GM03348 (cell line): ENCODE measurements at places on chromosomes 3 and 15.
A peak's percentile ranks its signal among the peaks of the same experiment; 100 is the strongest.

GRCh38 chr3:12982619-12983101 lies 90.6 kb downstream of the IQSEC1 start:
- DNase-seq = no peak

DNA sequence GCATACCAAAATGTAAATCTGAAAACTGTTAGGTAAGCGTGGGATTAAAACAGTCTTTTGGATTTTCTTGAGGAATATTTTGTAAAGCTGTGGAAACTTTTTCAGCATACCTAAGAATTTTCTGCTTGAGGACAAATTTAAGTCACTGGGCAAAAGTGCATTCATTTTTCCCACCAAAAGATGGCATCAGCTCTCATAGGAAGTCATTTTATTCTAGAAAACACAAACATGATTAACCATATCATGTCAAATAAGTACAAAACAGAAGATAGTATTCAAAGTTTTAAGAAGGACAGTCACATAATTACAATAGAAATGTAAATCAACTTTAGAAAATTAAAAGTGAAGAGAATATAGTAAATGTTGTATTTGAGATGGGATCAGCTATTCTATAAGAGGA lies 63.5 kb downstream of the SLC49A4 start:
- peak; percentile 19 for DNase-seq

DNA sequence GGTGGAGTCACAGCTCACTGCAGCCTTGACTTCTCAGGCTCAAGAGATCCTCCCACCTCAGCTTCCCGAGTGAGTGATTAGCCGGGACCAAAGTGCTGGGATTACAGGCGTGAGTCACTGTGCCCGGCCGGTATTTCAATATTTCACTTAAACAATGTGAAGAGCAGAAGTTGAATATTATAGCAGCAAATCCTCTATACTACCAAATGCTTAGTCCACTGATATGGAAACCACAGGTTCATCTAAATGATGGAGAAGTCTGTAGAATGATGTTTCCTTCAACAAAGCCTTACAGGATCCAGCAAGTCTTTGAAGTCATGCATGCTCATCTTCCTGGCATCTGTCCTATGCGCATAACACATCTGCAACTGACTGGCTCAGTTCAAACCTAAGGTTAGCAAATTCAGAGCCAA lies 20.3 kb upstream of the UACA start:
- DNase-seq = peak; percentile 20

DNA sequence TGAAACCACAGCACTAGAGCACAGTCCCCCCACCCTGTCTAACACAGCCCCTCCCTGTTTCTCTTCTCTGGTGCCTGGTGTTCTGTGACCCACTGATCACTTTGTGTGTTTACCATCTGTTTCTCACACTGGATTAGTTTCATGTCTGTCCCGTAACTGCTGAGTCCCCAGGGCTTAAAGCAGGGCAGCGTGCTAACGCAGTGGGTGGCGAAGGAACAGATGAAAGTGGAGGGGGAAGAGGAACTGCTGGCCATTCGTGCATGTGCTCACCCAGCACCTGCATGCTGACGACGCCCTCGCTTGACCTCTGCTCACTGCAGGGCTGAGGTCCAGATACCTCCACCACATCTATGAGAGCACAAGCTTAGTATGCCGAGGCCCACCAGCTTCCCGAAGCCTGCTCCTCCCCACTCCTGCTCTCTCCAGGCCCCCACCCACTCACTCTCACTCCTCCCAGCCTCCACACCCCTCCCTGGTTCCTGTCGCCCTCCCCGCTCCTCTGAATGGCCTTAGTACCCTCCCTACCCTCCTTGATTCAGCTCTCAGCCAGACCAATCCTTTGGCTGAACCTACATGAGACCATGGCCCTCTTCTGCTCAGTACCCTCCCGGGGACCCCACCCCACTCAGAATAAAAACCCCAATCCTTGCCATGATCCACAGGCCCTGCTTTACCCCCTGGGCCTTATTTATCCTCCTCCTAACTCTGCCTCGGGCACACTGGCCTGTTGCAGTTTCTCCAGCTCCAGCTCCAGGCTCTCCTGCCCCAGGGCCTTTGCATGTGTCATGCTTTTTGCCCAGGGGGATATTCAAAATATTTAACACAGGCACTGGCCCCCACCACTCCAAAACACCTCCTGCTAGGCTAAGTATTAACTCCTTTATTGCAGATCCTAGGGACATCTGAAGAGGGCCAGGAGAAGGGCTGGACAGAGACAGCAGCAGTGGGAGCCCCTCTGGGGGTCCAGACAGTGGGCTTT lies 15.1 kb upstream of the IQSEC1 start:
- DNase-seq = no peak

GRCh38 chr15:39552556-39552955 lies 28.3 kb upstream of the THBS1 start:
- DNase-seq = no peak

GRCh38 chr3:70006089-70006488 lies 6.6 kb downstream of the SAMMSON start:
- DNase-seq = no peak

DNA sequence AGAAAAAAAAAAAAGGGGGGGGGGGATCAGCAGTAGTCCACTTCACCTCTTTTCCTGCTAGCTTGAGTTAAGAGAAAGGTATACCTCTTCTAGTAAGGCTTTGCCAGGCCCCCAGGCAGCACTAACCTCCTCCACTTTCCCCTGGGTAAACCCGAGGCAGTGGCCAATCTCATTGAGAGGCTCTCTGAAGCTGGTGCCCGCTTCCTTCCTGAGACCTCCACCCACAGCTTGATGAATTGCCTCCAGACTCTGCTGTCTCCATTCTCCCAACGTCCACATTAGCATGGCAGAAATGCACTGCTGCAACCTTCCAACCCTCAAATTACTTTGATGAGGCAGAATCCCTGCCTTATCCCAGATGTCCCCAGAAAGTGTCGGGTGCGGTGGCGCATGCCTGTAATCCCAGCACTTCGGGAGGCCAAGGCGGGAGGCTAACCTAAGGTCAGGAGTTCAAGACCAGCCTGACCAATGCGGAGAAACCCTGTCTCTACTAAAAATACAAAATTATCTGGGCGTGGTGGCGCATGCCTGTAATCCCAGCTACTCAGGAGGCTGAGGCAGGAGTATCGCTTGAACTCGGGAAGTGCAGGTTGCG lies 15.3 kb downstream of the RLBP1 start:
- DNase-seq = no peak

GRCh38 chr15:91222052-91222451 lies 122.0 kb downstream of the SV2B start:
- DNase-seq = no peak

DNA sequence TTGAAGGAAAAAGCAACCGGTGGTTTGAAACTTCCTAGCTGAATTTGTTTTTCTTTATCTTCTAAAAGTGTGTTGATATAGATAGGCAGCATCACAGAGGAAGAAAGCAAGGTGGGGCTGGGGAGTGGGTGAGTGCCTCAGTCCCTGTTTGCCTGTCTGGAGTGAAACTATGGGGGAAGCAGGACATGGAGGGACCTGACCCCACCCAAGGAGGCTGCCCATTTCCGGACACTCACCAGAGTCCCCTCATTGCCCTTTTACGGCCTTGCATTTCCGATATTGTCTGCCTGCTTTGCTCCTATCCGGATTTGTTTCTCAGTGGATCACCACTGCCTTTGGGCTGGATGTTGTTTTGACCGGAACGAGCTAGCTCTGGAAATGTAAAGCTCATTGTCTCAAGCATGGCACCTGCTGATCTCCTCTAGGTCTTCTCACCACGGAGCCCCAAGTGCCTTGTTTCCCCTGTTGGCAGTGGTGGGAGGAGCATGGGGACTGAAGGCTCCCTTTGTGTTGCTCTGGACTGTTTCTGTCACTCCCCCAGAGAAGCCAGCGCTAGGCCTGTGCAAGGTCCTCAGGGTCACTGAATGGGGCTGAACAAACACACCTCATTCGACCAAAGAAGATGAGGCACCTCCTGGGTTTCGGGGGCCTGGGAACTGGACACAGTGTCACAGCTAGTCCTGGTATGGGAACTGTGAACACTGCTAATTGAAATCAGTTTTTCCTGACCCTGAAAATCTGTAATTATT lies 7.0 kb downstream of the CLDN11 start:
- no peak for DNase-seq

- DNase-seq = no peak
These were observed 64.3 kb downstream of the CASR start for GRCh38 chr3:122247825-122248185.

- no peak for DNase-seq
These were observed 157.2 kb downstream of the DCLK3 start for GRCh38 chr3:36606871-36607765.

DNA sequence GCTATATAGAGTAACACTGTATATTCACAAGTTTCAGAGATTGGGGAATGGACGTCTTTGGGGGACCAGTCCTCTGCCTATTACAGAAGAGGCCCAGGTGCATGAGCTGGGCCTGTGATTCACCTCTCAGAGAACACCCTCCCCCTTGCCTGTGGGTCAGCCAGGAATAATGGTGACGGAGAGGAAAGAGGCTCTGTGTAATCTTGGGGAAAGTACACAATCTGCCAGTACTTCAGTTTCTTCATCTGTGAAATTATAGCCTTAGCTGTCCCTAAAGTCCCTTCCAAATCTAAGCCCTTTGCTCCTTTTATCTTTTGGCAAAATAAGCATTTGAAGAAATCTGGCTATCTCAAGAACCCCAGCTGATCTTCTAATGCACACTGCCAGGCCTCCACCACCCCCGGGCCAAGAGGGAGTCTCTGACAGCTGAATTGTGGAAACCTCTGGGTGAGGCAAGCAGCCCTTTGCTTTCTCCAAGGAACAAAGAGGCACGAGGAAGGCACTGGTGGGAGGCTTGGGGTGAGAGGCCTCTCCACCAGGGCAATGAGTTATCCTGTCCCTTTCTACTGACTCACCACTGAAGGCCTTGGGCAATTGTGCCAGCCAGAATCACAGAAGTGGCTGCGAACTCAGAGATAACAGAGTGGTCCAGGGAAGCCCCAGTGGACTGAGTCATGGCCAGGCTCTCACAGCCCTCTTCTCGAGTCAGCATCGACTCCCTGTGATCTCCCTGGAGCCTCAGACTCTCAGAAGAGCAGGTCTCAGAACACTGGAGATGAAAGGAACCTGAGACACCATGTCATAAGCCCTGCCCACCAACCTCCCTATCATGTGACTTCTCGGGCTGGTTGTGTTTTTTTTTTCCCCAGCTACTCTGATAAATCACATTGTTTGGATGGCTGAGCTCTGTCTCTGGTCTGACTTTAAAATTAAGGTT lies 31.8 kb downstream of the CCNL1 start:
- peak; percentile 62 for DNase-seq

DNA sequence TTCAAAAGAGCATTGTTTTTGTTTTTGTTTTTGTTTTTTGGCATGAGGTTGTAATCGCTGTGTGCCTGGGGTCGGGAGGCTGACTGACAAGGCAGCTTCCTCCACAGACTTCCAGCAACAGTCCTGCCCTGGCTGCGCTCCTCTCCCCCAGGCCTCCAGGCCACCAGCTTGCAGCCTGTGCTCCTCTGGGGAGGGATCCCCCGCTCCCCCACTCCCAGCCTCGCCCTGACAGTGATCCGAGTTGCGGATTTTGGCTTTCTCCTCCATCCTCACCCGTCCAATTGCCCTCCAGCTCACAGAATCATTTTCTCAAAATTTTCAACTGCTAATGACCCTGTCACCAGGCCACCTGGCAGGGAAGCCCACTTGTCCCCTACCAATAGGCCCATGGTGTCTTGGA lies 36.5 kb upstream of the PCSK6 start:
- DNase-seq = no peak

- no peak for DNase-seq
These were observed 17.1 kb downstream of the RBP1 start for GRCh38 chr3:139522421-139522820.

GRCh38 chr3:133037436-133037835 lies 755 bp upstream of the TMEM108 start:
- no peak for DNase-seq

DNA sequence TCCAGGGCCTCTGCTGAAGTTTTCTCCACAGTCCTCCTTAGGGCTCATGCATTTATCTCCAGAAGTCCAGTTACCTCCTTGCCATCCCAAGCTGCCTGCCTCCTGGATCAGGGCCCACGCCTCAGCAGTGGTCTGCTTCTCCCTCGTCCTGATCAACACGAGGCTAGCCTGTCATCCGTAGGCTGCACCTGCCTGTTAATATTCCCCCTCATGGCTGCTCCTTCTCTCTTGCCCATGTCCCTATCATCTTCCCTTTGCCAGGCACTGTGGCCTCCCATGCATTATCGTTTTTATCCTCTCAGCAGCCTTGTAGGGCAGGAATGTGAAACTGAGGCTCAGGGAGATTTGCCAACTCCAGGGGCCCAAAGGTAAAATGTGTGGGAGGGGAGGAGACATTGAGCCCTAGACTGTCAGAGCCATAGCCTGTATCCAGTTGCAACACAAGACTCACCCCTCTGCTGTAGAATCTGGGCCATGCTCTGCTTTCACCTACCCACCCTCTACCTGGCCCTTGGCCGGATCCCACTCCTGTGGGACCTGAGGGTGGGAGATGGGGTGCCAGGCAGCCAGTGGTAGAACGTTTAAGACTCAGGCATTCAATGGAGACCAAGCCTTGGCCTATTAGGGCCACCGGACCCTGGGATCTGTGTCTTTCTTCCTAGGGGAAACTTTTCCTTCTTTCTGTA lies 4.6 kb downstream of the GRM2 start:
- no peak for DNase-seq

- DNase-seq = no peak
These were observed 219.4 kb upstream of the STRIT1 start for GRCh38 chr3:155512867-155513261.

DNA sequence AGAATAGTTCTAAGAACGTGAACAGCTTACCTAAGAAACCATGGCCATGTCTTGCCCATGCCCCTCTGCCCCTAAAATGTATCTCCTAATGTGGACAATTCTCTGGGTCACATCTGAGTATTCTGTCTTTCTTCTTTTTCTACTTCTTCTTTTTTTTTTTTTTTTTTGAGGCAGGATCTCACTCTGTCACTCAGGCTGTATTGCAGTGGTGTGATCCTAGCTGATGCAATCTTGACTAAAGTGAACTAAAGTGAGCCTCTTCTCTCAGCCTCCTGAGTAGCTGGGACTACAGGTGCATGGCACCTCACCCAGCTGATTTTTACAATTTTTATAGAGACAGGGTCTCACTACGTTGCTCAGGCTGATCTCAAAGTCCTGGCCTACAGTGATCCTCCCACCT lies 204.8 kb upstream of the ZPLD1 start:
- no peak for DNase-seq

- peak; percentile 5 for DNase-seq
These were observed 546.8 kb downstream of the TBL1XR1 start for GRCh38 chr3:176650478-176650877.

DNA sequence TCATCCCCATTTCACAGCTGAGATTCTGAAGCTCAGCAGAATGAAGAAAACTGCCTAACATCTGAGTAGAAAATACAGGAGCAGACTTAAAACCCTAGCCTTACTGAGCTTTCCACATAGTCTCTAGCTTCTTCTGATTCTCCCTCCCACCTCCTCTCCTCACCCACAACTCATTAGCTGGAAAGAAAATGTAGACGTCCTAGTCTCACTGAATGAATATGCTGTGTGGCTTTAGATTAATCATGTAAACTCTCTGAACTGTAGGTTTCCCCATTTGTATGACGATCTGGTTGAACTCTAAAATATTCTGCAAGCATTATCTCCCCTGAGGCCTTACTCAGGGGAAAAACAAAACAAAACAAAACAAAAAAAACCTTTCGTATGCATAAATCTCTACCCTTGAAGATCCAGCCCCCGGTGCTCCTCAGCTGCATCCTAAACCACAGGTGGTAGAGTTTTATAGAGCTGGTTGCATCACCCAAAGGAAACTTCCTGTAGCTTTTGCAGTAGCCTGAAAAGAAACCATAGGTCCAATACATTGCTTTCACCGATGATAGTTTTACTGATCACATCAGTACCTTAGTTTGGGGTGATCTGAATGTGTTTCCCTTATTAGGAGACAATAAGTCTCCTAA lies 40.6 kb downstream of the FOXB1 start:
- no peak for DNase-seq

- no peak for DNase-seq
These were observed 84.2 kb upstream of the IL12A start for GRCh38 chr3:159904455-159904854.
